NCI-H748 treated with DMSO at 0.1 percent for 48 hours (cell line): ENCODE measurements at places on chromosomes 4 and X.
A peak's percentile ranks its signal among the peaks of the same experiment; 100 is the strongest.

- DNase-seq = no peak
Observed at GRCh38 chrX:34563804-34564203, 93.3 kb downstream of the TMEM47 start.

DNA sequence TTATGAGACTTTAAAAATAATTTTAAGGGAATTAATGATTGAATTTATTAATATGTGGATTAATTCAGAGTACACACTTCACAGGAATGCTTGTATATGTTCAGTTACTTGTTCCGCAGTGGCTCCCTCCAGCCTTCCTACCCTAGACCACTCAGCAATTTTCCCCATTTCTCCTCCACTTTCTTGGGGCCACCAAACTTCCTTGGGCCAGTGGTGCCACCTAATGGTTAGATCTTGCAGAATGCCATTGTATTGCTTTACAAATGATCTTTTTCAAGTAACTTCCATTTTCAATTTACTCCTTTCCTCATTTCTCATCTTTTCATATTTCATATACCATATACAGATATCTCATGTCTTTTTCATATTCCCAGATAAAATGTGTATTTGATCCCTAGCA lies 3.6 kb upstream of the RNF175 start:
- DNase-seq = no peak

DNA sequence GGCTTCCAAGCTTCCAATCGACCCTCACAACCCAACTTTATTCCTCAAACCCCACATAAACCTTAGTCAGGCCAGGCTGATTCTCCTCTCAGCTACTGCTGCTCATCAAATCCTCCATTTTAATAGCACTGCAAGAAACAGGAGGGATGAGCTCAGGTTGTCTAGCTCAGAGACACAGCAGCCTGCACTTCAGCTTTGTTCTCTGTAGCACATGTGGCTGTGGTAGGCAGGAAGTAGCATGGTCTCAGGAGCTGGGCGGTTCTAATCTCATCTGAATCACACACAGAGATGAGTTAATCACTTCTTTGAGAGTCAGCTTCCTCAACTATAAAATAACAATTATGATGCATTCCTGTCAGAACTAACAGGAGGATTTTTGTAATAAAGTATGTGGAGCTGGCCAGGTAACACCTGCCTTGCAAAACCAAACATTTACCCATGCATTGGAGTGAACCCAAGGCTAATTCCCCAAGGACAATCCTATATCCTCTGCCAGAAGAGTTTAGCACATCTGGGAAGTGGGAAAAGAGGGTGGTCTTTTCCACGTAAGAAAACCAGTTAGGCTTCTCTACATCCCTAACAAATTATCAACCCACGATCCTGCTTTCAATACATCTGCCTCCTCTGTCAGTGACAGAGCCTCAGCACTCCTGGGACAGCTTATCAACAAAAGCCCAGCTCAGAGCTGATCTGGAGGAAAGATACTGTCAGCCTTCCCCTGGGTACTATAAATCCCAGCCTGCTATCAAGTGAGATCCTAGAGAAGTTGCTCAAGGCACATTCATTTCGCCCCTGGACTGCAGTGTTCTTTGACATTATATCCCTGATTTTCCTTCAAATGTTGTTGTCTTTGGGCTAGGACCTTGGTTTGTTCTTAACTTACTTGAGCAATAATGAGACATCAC lies 32.8 kb downstream of the ELOVL6 start:
- no peak for DNase-seq

DNA sequence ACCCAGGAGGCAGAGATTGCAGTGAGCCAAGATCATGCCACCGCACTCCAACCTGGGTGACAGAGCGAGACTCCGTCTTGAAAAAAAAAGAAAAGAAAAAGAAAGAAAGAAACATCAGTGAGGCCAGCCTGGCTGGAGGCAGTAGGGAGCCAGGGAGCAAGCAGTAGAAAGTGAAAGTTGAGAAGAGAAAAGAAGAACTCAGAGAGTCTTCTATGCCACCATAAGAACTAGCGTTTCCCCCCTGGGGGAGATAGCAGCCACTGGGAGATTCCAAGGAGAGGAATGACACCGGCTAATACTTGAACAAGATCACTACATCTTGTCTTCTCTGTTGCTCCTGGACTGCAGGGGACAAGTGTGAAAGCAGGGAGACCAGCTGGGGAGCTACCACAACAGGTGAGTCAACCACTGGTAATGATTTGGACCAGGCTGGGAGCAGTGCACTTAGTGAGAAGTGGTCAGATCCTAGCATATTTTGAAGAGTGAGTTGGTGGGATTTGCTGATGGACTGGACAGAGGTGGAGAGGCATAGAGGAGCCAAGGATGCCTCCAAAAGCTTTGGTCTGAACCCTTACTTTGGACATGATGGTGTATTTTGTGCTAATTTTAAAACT lies 33.4 kb downstream of the SLC2A9 start:
- DNase-seq = no peak

DNA sequence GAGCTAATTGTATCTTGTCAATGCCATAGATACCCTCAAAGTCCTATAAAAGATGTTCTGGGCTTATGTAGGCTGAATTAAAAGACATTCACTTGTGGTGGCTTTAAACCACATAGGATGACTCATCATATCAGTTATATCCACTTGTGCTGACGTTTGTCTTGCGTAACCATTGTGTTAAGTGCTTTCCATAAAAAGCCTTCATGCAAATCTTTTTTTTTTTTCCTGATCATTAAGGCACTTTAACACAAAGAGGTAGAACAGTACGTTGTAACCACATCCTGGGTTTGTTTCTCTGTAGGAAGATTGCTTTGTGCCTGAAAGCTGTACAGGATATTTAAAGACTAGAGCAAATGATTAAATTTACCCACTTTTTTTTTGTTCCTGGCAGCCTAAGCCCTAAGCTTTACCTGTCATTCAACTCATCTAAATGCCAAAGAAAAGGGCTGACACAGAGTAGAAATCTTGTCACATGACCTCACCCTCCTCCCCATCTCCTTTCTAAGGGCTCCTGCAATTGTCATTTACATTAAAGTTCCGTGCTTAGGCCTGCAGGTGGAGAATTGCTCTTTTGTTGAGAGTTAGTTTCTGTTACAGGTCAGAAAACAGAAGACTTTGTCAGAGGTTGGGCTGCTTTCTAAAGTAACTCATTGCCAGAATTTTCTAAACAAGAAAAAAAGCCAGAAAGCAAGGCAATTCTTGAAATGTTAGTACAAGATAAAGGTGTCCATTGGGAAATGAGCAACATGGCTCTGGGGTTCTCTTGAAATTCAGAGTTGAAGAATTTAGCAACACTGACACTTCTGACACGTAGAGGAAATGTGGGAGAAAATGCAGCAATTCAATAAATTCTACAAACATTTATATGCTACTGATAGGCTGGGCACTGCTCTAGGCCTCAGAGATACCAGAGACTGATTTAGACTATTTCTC lies 555.6 kb downstream of the PPARGC1A start:
- DNase-seq = peak; percentile 22

- DNase-seq = peak; percentile 13
Observed at GRCh38 chr4:53895137-53895536, 169.3 kb downstream of the CHIC2 start.

DNA sequence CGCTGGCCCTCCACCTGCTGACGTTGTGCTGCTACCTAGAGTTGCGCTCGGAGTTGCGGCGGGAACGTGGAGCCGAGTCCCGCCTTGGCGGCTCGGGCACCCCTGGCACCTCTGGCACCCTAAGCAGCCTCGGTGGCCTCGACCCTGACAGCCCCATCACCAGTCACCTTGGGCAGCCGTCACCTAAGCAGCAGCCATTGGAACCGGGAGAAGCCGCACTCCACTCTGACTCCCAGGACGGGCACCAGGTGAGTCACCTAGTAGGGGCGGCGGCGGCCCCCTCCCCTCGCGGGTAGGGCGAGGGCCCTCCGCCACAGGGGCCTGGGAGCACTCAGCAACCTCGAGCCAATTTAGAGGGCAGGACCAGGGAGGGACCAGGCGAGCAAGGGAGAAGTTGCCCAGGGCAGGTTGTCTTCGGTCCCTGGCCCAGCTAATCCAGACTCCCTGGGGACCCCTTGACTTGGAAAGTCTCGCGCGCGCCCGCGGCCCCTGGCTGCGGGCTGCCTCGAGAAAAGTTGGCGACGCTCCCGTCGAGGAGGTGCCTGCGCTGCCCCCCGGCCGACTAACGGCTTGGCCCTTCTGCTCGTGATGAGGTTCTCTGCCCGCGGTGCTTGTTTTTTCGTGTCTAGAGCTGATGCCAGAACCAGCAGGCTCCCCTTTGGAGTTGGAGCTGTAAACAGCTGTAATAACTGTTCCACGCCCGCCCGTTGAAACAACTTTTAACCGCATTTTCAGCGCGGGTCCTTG lies 717 bp downstream of the EDA start:
- no peak for DNase-seq

DNA sequence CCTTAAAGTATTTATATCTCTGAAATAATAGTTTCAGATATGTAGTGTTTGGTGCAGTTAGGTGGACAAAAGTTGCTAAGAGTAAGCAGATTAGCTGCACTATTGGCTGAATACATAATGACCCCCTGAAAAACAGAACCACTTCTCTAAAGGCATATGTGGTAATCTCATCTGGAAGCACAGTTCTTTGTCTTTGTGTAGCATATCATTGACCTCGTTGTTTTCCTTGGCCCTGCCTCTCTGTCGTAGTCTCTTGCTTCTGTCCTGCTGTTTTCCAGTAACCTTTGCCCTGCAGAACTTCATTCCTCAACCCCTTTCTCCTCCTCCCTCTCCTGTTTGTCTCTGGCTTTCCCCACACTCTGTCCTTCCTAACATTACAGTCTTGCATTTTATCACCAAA lies 41.4 kb downstream of the JADE3 start:
- DNase-seq = no peak

- no peak for DNase-seq
Observed at GRCh38 chrX:147978931-147979330, 2.2 kb upstream of the FMR1NB start.

DNA sequence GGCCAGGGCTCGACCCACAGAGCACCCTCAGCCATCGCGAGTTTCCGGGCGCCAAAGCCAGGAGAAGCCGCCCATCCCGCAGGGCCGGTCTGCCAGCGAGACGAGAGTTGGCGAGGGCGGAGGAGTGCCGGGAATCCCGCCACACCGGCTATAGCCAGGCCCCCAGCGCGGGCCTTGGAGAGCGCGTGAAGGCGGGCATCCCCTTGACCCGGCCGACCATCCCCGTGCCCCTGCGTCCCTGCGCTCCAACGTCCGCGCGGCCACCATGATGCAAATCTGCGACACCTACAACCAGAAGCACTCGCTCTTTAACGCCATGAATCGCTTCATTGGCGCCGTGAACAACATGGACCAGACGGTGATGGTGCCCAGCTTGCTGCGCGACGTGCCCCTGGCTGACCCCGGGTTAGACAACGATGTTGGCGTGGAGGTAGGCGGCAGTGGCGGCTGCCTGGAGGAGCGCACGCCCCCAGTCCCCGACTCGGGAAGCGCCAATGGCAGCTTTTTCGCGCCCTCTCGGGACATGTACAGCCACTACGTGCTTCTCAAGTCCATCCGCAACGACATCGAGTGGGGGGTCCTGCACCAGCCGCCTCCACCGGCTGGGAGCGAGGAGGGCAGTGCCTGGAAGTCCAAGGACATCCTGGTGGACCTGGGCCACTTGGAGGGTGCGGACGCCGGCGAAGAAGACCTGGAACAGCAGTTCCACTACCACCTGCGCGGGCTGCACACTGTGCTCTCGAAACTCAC lies 3.6 kb downstream of the MID1IP1 start:
- no peak for DNase-seq

DNA sequence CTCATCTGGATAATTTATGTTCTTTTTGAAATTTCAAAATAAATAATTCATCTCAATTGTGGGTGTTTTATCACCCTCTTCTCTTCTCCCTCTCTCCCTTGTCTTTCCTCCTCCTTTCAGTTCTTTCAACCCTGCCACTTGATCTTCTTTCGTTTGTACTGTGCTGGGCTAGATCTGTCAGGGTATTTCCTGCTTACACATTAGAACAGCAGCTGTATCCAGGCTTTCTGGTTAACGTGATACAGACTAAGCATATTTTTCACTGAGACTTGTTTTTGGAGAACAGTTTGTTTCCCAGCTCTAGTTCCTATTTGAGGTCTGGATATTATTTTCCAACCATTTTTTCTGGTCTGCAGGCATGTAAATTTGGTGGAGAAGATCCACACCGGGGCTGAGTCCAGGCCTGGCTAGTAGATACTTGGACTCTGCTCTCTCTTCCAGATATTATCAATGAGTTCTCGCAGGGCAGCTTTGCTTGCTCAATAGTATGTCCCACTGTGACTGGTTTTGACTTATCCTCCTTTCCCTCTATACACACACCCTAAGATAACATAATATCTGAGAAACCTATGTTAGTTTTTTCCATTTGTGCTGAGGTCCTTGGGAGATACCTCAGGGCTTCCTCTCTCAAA lies 1310.7 kb upstream of the TENM3 start:
- no peak for DNase-seq

DNA sequence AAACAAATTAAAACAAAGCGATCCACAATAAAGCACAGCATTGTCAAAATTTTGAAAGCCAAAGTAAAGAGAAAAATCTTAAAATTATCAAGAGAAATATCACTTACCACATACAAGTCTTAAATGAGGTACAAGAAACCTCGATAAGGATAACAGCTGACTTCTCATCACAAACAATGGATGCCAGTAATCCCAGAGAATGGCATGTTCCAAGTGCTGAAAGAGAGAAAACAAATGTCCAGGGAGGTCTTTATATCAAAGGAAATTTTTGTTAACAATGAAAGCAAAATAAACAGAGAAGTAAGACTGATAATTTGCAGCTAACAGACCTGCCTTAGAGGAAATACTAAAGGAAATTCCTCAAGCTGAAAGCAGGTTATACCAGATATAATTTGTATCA lies 460.4 kb upstream of the HS3ST1 start:
- DNase-seq = no peak

GRCh38 chr4:169902658-169903345 lies 123.4 kb downstream of the MFAP3L start:
- no peak for DNase-seq

- DNase-seq = no peak
Observed at GRCh38 chrX:118706681-118707080, 20.7 kb upstream of the IL13RA1 start.
